Activated naive CD4-positive, alpha-beta T cell treated with anti-CD3 and anti-CD28 coated beads, Interleukin-2, amount 50 U/mL, for 72 hours (primary cell): ENCODE measurements at places on chromosomes 2 and 18.

GRCh38 chr18:49321271-49321670, 139.2 kb downstream of the DYM start:
- no peak for DNase-seq

- DNase-seq: no peak
Measured at GRCh38 chr2:156892467-156893281, 364.8 kb upstream of the GALNT5 start.

DNA sequence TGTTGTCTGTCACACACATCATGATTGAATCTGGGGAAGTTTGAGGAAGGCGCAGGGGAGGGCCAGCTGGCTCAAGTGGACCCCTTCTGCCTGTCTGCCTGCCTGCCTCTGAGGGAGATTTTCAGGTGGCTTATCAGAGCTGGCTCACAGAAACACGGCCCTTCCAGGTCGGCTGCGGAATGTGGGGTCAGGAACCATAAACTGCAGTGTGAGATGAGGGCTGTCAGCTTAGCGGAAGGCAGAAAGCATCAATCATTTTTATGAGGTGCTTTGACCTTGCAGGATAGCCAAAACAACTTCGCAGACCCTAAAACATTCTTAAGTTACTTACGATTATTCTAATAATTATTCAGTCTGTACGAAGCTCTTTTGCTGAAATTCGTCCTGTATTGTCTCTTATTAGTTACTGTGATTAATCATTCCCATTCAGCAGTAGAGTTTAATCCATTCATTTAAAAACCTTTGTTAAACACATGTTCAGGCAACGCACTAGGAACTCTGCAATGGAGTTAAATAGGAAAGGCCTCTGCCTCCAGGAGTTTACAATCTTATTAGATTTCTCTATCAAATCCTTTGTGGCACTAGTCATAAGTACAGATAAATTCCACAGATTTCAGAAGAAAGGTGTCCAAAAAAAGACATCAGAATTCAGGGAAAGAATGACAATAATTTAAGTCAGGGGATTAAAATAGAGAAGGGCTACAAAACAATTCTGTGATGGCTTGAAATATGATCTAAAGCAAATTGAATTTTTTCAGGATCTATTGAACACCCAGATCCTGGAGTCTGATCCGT, 371.6 kb downstream of the HRH4 start:
- DNase-seq: no peak

DNA sequence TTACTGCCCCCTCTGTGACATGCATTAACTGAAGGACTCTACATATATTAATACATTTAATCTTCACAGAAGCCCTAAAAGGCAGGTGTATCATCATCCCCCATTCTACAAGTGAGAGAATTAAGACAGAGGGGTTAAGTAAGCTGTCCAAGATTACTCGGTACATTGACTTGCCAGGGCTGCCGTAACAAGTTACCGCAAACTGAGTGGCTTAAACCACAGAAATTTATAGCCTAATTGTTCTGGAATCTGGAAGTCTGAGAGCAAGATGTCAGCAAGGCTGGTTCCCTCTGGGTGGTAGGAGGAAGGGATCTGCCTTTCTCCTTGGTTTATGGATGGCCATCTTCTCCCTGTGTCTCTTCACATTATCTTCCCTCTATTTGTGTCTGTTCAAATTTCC, 605.5 kb downstream of the EPHA4 start:
- no peak for DNase-seq

GRCh38 chr2:240896871-240897692, 1.1 kb upstream of the MAB21L4 start:
- DNase-seq: no peak

DNA sequence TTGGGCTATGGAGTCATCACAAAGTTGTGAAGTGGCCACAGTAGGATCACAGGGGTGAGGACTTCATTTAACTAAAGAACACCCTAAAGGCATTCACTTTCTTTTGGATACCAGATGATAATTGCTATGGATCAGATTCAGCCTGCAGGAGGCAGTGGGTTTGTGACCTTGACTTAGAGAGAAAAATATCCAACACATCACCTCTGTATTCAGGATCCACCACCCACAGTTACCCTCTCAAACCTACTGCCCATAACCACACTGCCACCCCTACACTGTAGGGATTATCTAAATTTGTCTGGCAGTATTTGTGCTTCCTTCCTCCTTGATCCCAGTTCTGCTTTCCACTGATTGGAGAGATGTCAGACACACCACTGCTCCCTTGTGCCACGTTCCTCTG, 269.4 kb downstream of the MYCN start:
- no peak for DNase-seq

- DNase-seq: no peak
Measured at GRCh38 chr2:159153063-159153462, 133.4 kb downstream of the WDSUB1 start.

- DNase-seq: no peak
Measured at GRCh38 chr18:73235491-73235890, 367.7 kb upstream of the NETO1 start.

DNA sequence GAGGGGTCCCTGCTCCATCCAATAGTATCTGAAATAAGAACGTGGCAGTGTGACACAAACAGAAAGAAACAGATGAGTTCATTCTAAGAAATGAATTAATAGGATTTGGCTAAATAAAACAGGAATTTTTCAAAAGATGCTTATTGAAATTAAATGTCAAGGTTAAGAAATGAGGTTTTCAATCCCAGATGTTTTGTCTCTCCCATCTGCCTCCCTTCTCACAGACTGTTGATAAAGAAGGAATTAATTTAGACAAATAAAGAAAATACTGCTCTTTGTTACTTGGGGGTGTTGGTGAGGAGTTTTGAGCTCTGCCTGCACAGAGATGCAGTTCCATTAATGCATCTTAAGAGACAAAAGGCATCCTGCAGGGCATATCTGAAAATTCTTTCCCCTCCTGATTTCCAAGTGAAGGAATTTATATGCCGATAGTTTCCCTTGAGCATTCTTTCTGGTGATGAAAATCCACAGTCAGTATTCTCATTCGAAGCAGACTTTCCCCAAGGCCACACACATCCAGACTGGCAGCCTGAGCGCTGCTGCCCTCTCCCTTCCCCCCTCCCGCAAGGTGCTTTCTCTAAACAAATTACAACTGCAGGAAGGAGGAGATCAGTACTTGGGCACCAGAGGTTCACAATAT, 385.4 kb upstream of the RND3 start:
- DNase-seq: no peak

DNA sequence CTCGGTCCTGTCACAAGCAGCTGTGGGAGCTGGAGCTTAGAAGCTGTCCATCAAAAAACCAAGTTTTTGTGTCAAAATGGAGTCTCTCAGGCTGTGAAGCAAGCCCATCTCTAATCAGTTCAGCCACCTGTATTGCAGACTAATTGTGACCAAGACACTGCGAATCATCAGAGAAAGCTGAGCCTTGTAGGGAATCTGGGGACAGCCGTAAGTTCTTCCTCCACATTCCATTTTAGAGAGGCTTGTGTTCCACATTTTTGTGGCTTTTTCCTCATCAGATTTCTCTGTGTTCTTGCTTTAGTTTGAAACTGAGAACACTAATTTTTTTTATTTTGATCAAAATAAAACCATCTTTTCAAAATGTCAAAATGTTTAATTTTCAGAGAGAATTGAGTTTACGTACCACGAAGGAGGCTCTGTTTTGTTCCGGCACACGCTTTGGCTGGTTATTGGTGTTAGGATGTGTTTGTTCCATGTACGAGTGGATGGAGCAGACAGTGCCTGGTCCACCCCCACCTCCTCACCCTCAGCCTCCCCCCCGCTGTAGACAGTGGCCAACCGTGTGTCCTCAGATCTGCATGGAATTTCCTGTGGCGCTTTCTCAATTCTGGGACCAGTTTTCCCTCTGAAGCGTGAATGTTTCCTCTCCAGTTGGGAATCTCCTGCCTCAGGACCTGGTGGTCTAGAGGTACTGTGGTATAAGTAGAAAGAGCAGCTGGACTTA, 140.8 kb downstream of the AGAP1 start:
- DNase-seq: no peak

- no peak for DNase-seq
Measured at GRCh38 chr18:63964908-63965307, 5.0 kb upstream of the SERPINB8 start.

DNA sequence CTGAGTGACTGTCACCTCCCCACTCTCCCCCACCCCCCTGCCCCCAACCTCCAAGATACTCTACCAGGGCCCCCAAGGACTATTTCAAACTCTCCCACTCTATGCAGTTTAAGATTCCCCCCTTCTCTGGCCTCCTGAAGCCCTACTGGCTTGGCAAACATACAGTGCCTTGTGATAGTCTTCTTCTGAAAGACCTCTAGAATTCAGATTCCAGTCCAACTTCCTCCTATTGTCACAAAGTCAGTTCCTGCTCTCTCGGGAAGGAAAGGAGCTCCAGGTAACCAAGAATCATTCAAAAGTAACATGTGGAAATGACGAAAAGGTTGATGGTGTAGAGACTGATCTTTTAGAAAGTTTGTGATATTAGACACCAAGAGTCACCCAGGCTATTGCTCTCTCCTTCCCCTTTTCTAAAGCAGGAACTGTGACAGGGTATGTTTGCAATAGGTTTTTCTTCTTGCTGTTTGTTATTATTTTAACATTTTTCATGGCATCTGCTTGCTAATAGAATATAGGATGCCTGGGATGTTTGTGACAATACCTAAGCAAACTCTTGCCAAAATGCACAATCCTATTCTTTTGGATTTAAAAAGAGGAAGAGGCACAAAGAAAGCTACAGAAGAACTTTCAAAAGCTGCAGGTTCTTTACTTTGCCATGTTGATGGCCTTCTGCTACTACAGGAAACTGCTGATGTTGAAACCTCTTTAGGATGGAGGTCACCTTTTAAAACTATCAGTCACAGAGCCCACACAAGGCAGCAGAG, 93.5 kb upstream of the MGAT4A start:
- no peak for DNase-seq

DNA sequence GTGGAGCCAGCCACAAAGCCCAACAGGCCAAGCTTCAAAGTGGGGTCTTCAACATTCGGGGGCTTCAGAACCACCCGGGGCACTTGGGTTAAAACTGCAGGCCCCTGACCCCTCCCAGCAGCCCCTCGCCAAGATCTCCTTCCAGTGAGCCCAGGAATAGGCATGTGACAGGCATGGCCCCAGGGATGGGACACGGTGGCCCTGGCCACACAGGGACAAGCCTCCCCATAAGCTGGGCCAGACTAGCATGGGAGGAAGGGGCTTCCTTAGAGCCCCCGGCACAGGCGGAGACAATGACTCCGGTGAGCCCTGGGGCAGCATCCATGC, 52.4 kb downstream of the BIN1 start:
- no peak for DNase-seq

- DNase-seq: no peak
Measured at GRCh38 chr2:133977405-133977804, 276.5 kb upstream of the MGAT5 start.

- no peak for DNase-seq
Measured at GRCh38 chr2:65495251-65495877, 63.0 kb upstream of the SPRED2 start.

GRCh38 chr2:229363185-229363814, 92.2 kb upstream of the PID1 start:
- DNase-seq: no peak

DNA sequence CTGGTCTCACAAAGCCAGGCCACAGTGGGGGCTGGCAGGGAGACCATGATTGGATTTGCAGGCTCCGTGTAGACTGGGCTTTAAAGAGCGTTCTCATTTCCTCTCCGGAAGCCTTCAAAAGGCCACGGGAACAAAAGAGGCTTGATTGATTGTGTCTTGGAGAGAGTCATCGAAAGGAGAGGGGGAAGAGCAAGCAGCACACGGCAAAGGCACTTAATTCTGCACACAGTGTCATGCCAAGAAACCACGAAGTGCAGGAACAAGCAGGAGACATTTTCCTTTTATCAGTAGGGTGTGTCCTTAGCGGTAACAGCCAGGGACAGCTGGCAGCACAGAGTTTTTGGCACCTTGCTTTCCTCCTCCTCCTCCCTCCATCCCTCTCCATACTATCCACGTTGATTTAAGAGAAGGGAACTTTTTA, 47.7 kb downstream of the GLI2 start:
- DNase-seq: no peak

- DNase-seq: no peak
Measured at GRCh38 chr2:241841181-241842066, 17.3 kb downstream of the PDCD1 start.

DNA sequence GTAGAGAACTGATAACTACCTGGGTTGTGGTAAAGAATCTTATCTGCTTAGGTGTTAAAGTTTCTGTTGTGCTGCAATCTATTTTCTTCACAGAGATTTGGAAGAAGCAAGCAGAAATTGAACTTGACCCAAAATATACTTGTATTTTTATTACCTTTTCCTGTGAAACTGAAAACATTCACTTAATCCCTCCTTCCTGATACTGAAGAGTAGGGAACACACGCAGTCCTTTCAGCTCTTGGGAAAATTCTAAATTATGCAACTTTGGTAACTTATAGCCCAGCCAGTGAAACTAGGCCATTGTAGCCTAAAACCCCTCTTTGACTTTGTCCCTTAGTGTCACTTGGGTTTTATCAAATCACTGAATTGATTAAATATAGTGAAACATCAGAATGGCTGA, 128.4 kb upstream of the MEIS1 start:
- DNase-seq: no peak

DNA sequence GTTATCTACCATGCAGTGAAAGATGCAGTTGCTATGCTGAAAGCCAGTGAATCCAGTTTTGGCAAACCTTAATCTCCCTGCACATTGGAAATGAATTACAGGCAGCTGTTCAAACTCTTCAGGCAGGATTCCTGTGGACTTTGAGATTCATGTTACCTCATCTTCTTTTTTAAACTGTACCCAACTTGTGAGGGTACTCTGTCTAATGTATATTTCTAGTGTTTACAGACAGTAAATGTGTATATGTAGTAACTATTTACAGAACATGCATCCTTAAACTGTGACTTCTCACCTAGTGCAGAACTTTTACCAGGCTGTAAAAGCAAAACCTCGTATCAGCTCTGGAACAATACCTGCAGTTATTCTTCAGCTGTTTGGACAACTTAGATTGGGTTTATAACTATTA, 50.9 kb downstream of the KDM3A start:
- DNase-seq: no peak

DNA sequence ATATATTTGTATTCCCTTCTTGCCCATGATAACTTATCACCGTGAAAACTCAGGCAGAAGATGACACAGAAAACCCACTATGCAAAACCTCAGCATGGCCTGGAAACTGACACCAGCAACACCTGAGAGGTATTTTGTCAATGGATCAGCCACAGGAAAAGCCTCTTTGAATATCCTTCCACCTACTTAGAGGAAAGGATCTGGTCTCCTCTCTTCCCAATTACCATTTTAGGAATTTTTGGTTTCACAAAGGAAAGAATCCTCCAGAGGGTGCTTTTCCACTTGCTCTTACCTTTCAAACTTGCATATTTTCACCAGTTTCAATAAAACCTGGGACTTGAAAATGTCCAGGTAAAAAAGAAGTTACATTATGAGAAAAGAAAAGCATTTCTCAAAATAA, 20.0 kb upstream of the MEIS1 start:
- no peak for DNase-seq

- DNase-seq: no peak
Measured at GRCh38 chr2:8672940-8673339, 8.9 kb upstream of the ID2 start.

DNA sequence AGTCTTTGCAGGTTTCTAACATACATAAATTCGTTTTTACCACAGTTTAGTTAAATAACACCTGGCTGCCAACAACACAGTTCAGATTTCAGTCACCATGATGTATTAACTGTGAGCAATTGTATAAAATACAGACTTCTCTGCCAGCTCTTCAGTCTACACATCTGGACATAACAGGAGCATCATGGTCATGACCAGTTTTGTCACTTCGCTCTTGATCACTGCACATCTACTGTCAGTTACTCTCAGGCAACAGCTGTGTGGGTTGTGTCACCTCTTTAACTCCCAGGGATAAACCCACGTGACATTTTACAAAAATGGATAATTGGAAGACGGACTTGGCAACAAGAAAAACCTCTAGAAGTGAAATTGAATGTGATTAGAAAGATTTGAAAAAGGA, 30.3 kb downstream of the CD8A start:
- no peak for DNase-seq
